ENCODE measurements at places on chromosomes 6 and 20. TPM values are rescaled to one million over a fixed set of nuclear protein-coding genes. Genes with fewer than 3 reads are reported as not detected.

DNA sequence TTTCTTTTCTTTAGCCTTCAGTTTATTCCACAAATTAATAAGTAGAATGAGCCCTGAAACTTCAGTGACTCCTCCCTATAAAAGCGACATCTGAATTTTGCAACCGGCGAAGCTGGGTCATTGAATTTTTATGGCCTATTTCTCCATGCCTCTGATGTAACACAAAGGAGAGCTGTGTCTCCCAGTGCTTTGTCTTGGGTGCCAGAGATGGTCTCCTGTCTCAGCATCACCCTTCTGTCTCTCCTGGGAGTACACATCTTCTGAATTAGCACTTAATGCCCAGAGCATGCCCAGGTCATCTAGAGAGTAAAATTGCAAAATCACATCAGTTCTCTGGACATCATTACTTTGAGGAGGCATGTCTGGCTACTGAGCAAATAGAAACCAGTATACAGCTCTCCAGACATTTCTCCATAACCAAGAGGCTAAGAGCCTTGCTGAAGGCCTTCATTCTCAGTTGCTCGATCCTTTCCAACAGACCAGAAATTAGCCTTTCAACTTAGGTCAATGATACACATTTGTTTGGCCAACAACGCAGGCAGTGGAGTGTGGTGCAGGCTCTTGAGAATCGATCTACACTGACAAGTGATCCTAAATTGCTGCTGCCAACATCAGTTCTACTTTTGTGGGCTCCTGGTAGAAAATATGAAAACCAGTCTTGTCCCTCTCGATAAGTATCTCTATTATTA, 176.0 kb upstream of the FOXQ1 start:
- DNase-seq: no peak
- no peaks in the 10 kb centered on the region for H3K4me1 ChIP-seq
- H3K4me3 ChIP-seq: no peak overlapping the region

GRCh38 chr6:27287751-27288135, 24.3 kb downstream of the POM121L2 start:
- no peaks in the 10 kb centered on the region for H3K4me1 ChIP-seq
- H3K27me3 ChIP-seq: peaks cover 94% of the 10 kb centered on the region
- H3K36me3 ChIP-seq: no peaks in the 10 kb centered on the region
- H3K4me3 ChIP-seq: no peak overlapping the region

- H3K36me3 ChIP-seq: no peaks in the 10 kb centered on the region
- no peak overlapping the region for H3K4me3 ChIP-seq
Measured at GRCh38 chr20:1484438-1485116, 6.6 kb downstream of the SIRPB2 start.

The CALHM5 gene
- 0.05 TPM for total RNA-seq

The KHDC1L gene
- total RNA-seq: not detected

GRCh38 chr6:130513770-130514169, 148.0 kb downstream of the TMEM200A start:
- no peaks in the 10 kb centered on the region for H3K36me3 ChIP-seq
- peaks cover 3% of the 10 kb centered on the region for H3K4me1 ChIP-seq
- peak overlapping the region; percentile 40 for H3K27ac ChIP-seq
- no peak overlapping the region for H3K4me3 ChIP-seq

DNA sequence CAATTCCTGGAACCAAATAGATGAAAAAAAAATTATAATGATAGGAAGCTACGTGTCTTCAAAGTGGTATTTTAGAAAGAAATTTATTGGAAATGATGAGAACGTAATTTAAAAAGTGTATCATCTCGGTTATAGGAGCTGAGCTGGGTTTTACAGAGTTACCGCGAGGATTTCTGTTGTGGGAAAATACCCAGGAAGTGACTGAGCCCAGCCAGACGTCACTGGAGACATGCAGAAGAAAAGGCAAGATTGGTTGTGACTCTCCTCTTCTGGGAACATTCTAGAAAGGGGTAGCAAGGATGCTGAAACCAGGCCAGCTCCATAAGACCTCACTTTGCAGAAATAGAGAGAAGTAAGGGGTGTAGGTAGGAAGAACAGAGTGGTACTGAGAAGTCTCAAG, 95.9 kb upstream of the ADGRF1 start:
- H3K4me1 ChIP-seq: no peaks in the 10 kb centered on the region
- peak; percentile 15 for DNase-seq
- H3K36me3 ChIP-seq: no peaks in the 10 kb centered on the region
- no peaks in the 10 kb centered on the region for H3K27me3 ChIP-seq

The SGK2 gene
- total RNA-seq: 0.48 TPM

DNA sequence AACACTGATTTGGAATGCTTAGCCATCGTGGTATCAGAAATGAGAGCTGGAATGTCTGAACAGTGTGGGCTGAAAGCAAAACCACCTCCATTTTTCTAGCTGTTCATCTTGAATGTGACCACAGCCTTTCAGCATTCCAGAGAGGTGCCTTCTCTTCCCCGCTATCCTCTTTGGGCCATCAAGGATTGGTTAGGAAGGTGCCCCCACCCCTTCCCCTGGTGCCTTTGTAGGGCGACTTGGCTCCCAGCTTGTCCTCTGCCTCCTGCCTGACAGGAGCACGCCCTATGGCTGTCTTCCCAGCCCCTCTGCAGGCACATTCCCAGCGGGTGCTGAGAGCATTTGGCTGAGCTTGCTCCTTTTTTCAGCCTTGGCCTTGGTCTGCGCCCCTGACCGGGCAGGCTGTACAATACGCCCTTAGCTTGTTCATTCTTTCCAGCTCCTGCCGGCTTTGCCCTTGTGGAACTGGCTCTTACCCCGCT, 97.5 kb downstream of the ARMC2 start:
- DNase-seq: no peak
- H3K4me3 ChIP-seq: no peak overlapping the region
- peaks cover 32% of the 10 kb centered on the region for H3K4me1 ChIP-seq
- H3K27me3 ChIP-seq: no peaks in the 10 kb centered on the region

DNA sequence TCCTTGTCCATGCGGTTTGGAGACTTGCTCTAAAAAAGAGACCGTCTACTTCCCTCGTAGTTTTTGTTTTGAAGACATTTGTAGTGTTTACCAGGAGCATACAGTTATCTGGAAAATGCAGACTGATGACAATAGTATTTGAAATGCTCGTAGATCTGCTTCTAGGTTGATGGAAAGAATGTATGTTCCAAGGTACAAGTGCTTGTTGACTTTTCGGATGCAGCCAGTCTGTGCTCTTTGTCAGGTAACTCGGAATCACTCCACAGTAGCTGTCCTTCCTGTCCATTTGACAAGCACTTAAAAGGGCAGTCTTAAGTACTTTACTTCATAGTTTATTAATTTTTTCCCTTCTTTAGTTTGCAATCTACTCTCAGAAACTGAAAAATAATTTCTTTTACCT, 194.8 kb downstream of the ESR1 start:
- no peaks in the 10 kb centered on the region for H3K36me3 ChIP-seq
- no peaks in the 10 kb centered on the region for H3K27me3 ChIP-seq
- H3K4me1 ChIP-seq: no peaks in the 10 kb centered on the region
- H3K27ac ChIP-seq: no peak overlapping the region
- DNase-seq: no peak
- H3K4me3 ChIP-seq: no peak overlapping the region
